ENCODE measurements at places on chromosomes 5 and 9.
A peak's percentile ranks its signal among the peaks of the same experiment; 100 is the strongest.

GRCh38 chr9:127353882-127354281, 43.1 kb upstream of the SLC2A8 start:
- DNase-seq, result no peak

- DNase-seq, result no peak
These were observed 11.9 kb downstream of the TMC1 start for GRCh38 chr9:72533322-72533721.

- DNase-seq, result no peak
These were observed 107.4 kb downstream of the DAPK1 start for GRCh38 chr9:87604886-87605588.

- no peak for DNase-seq
These were observed 156.2 kb upstream of the CCDC152 start for GRCh38 chr5:42600441-42600840.

- peak; percentile 5 for DNase-seq
These were observed 180.0 kb downstream of the SPATA31D1 start for GRCh38 chr9:82168585-82168984.

- no peak for DNase-seq
These were observed 11.6 kb upstream of the SPTAN1 start for GRCh38 chr9:128540634-128541360.

- no peak for DNase-seq
These were observed 152.5 kb downstream of the APBA1 start for GRCh38 chr9:69519470-69520240.

- DNase-seq, result no peak
These were observed 184.0 kb downstream of the DENND1A start for GRCh38 chr9:123745933-123746332.

All from DMS79 treated with DMSO at 0.1 percent for 48 hours (cell line).